ENCODE measurements at places on chromosomes 11 and 22. TPM values are rescaled to one million over a fixed set of nuclear protein-coding genes. Genes with fewer than 3 reads are reported as not detected.

The SCYL1 gene
- 76.1 TPM for polyA plus RNA-seq

The RFPL2 gene
- polyA plus RNA-seq = 0.09 TPM

The OR4D5 gene
- not detected for polyA plus RNA-seq

The PARVG gene
- 698 TPM for polyA plus RNA-seq

The GSTP1 gene
- polyA plus RNA-seq = 178 TPM

The CBX7 gene
- 57.1 TPM for polyA plus RNA-seq

The TEX54 gene
- polyA plus RNA-seq = not detected

The TTC17 gene
- 66.0 TPM for polyA plus RNA-seq

The CSTPP1 gene
- 11.5 TPM for polyA plus RNA-seq

The HORMAD2 gene
- polyA plus RNA-seq = not detected

The MPZL3 gene
- 1.5 TPM for polyA plus RNA-seq

The OR51B5 gene
- polyA plus RNA-seq = not detected

The OR5I1 gene
- not detected for polyA plus RNA-seq

The ELFN2 gene
- 0.07 TPM for polyA plus RNA-seq

The KCNJ11 gene
- polyA plus RNA-seq = 0.46 TPM

The DDTL gene
- not detected for polyA plus RNA-seq

The OR8D4 gene
- polyA plus RNA-seq = not detected

The CRYBB3 gene
- polyA plus RNA-seq = not detected

The CST6 gene
- not detected for polyA plus RNA-seq

The OR8G1 gene
- polyA plus RNA-seq = not detected

The CCDC134 gene
- polyA plus RNA-seq = 5.0 TPM

The GAL3ST1 gene
- 0.70 TPM for polyA plus RNA-seq
